Cardiac atrium fibroblast (primary cell): ENCODE measurements at places on chromosomes 3 and 15. TPM values are rescaled to one million over a fixed set of nuclear protein-coding genes. Genes with fewer than 3 reads are reported as not detected.

The IL5RA gene
- not detected in 2 replicates for total RNA-seq

The PRR23A gene
- total RNA-seq = not detected in 2 replicates

The RYR3 gene
- not detected in 2 replicates for total RNA-seq

The ANKUB1 gene
- not detected in 2 replicates for total RNA-seq

The SPINK8 gene
- total RNA-seq = not detected in 2 replicates

The C2CD4B gene
- total RNA-seq = 1.1 and 3.4 TPM in 2 replicates

The ROPN1 gene
- not detected in 2 replicates for total RNA-seq

The MKRN2 gene
- total RNA-seq = 39.5 and 45.5 TPM in 2 replicates

The STRIT1 gene
- total RNA-seq = not detected in 2 replicates

The CFAP20DC gene
- total RNA-seq = 4.5 and 7.2 TPM in 2 replicates

The PROS1 gene
- 212 and 237 TPM in 2 replicates for total RNA-seq
